Upper lobe of right lung (tissue), 1 donor: ENCODE measurements at places on chromosomes 16 and 17. TPM values are rescaled to one million over a fixed set of nuclear protein-coding genes. Genes with fewer than 3 reads are reported as not detected.

DNA sequence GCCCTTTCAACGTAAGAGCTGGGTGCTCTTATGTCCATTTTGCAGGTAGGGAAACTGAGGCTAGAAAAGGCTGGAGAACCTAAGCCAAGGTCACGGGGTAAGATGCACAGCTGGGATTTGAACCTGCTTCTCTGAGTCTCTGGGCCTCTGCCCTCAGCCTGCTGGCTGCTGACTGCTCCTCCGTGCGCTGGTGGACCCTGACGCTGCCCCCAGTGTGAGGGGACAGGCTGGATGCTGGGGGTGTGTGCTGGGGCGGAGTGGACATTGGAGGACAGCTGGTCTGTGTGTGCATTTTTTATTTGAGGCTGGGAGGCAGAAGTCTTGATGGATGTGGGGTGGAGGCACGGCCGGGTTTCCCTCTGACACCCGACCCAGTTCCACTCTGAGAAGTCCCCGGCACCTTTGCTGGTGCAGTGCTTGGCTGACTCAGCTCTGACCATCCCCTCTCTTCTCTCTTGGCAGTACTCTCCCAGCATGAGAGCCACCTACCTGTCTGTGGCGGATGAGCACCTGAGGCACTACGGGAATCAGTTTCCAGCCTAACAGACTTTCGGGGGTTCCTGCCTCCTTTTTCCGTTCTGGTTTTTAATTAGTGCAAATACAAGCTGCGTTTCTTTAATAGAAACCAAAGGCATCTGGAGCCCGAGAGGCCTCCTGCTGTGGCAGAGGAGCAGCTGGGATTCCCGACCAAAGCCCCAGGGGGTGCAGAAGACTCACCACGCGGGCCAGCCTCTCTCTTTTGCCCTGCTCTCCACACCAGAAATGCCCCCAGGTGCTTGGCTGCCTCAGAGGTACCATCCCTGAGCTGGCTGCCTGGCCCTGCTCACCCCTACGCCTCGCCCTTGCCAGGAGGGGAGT lies 14.1 kb upstream of the DNAI2 start:
- no peak overlapping the region for H3K4me3 ChIP-seq
- DNase-seq = no peak
- no peaks in the 10 kb centered on the region for H3K27me3 ChIP-seq
- no peaks in the 10 kb centered on the region for H3K4me1 ChIP-seq
- no peaks in the 10 kb centered on the region for H3K36me3 ChIP-seq
- H3K27ac ChIP-seq = no peak overlapping the region

DNA sequence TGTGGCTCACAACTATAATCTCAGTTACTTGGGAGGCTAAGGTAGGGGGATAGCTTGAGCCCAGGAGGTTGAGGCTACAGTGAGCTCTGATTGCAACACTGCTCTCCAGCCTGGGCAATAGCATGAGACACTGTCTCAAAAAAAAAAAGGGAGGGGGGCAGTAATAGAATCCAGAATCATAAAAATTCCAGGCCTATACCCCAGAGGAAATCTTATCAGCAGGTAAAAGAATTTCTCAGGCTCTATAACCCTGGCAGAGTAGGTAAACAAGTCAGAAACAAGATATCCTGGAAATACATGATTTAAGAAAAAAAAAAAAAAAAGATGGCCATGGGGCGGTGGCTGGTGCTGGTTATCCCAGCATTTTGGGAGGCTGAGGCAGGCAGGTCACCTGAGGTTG lies 12.9 kb downstream of the SPAG9 start:
- no peaks in the 10 kb centered on the region for H3K36me3 ChIP-seq
- peaks cover 19% of the 10 kb centered on the region for H3K4me1 ChIP-seq
- H3K27me3 ChIP-seq = no peaks in the 10 kb centered on the region
- DNase-seq = no peak
- H3K4me3 ChIP-seq = no peak overlapping the region

DNA sequence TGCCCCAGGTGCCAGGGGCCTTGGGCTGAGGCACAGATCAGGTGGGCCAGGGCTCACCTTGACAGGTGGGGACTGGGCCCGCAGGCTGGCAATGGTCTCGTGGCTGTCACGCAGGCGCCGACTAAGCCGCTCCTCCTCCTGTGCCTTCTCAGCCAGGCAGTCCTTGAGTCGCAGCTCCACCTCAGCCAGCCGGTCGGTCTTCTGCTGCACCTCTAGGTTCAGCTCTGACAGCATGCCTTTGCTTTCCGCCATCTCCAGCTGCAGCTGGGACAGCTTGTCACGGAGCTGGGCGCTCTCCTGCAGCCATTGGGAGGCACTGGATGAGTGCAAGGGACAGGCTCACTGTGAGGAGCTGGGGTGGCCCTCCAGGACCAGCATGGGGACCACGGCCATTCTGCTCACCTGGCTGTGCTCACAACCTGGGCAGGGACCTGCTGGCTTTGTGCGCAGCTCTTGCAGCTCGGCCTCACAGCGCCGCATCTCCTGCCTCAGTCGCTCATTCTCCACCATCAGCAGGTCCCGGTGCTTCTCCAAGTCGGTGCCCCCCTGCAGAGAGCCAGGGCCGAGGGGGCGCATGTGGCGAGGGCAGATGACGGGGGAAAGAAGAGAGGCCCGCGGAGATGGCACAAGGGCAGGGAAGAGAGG lies 31.0 kb downstream of the KIFC3 start:
- H3K27me3 ChIP-seq = no peaks in the 10 kb centered on the region
- no peak for DNase-seq
- no peak overlapping the region for H3K4me3 ChIP-seq
- H3K36me3 ChIP-seq = peaks cover 55% of the 10 kb centered on the region
- no peak overlapping the region for H3K27ac ChIP-seq
- H3K4me1 ChIP-seq = no peaks in the 10 kb centered on the region

ZNF287 gene
- total RNA-seq = 4.7 TPM

ZP2 gene
- 0.67 TPM for total RNA-seq
